ENCODE measurements at places on chromosomes 1 and 21. TPM values are rescaled to one million over a fixed set of nuclear protein-coding genes. Genes with fewer than 3 reads are reported as not detected.

The NEK2 gene
- 19.4 TPM for total RNA-seq

The WNT9A gene
- 1.7 TPM for total RNA-seq

The TINAGL1 gene
- total RNA-seq = 542 TPM

The KPRP gene
- not detected for total RNA-seq

The FAM72D gene
- 1.5 TPM for total RNA-seq

The EPHA8 gene
- not detected for total RNA-seq

The TEX38 gene
- total RNA-seq = not detected

The SLC45A3 gene
- 15.1 TPM for total RNA-seq

The TP73 gene
- total RNA-seq = under 0.01 TPM

The PLA2G2F gene
- total RNA-seq = not detected

The BCL2L15 gene
- total RNA-seq = under 0.01 TPM

The TLR5 gene
- 0.06 TPM for total RNA-seq

The RHBDL2 gene
- 0.63 TPM for total RNA-seq

The MIXL1 gene
- total RNA-seq = 0.06 TPM

The S100A1 gene
- not detected for total RNA-seq

The ZBTB8B gene
- not detected for total RNA-seq

The CLDN17 gene
- not detected for total RNA-seq

The HTR6 gene
- total RNA-seq = not detected

The ST6GALNAC3 gene
- total RNA-seq = 25.1 TPM

The SPATA46 gene
- not detected for total RNA-seq

The IL22RA1 gene
- not detected for total RNA-seq

The CD84 gene
- not detected for total RNA-seq

The ANGPTL3 gene
- not detected for total RNA-seq

The MROH7 gene
- total RNA-seq = not detected

The RCAN3 gene
- total RNA-seq = 2.4 TPM

The RCOR3 gene
- 12.0 TPM for total RNA-seq

The GUK1 gene
- total RNA-seq = 531 TPM

The CELA3B gene
- total RNA-seq = not detected

The POU3F1 gene
- total RNA-seq = not detected
